ENCODE measurements at places on chromosomes 12 and 14. TPM values are rescaled to one million over a fixed set of nuclear protein-coding genes. Genes with fewer than 3 reads are reported as not detected.

The HOXC11 gene
- total RNA-seq: not detected

The CCDC88C gene
- 8.4 TPM for total RNA-seq

- no peaks in the 10 kb centered on the region for H3K27me3 ChIP-seq
- no peak overlapping the region for H3K4me3 ChIP-seq
- peak; percentile 24 for DNase-seq
- H3K4me1 ChIP-seq: no peaks in the 10 kb centered on the region
Measured at GRCh38 chr14:34098045-34098984, 147.4 kb upstream of the EGLN3 start.

DNA sequence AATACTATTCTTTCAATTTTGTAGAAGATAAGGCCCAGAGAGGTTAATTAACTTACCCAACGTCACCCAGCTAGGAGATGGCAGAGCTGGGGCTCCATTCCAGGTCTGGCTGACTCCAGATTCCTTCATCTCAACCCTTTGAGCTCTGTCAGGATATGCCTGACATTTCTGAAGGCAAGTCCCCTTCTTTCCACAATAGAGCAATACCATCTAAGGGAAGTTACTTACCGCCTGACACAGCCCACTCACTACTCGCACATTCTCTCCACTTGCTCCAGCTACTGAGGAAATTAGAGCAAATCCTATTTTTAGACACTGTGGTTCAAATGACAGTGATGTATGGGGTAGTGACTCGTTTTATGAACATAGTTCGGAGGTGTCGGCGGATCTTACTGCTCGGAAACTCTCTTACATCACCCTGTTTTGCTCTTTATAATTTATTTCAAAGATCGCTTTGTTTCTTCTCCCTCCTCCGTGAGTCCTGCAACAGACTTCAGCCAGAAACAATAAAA lies 2.0 kb upstream of the WSCD2 start:
- no peak overlapping the region for H3K27ac ChIP-seq
- DNase-seq: no peak
- no peak overlapping the region for H3K4me3 ChIP-seq
- no peaks in the 10 kb centered on the region for H3K4me1 ChIP-seq

- H3K27ac ChIP-seq: peak overlapping the region; percentile 9
- no peaks in the 10 kb centered on the region for H3K27me3 ChIP-seq
- H3K36me3 ChIP-seq: no peaks in the 10 kb centered on the region
- peaks cover 63% of the 10 kb centered on the region for H3K4me1 ChIP-seq
- no peak for DNase-seq
Measured at GRCh38 chr14:25001601-25002000, 48.3 kb downstream of the STXBP6 start.

- H3K27ac ChIP-seq: no peak overlapping the region
- H3K36me3 ChIP-seq: no peaks in the 10 kb centered on the region
- H3K4me3 ChIP-seq: no peak overlapping the region
- no peaks in the 10 kb centered on the region for H3K4me1 ChIP-seq
- no peak for DNase-seq
Measured at GRCh38 chr12:5348491-5348890, 83.4 kb upstream of the NTF3 start.

- no peaks in the 10 kb centered on the region for H3K36me3 ChIP-seq
- no peak for DNase-seq
- no peak overlapping the region for H3K27ac ChIP-seq
- H3K27me3 ChIP-seq: peaks cover 25% of the 10 kb centered on the region
- H3K4me1 ChIP-seq: no peaks in the 10 kb centered on the region
Measured at GRCh38 chr14:36556811-36557433, 25.5 kb downstream of the NKX2-8 start.

The ADCY6 gene
- 133 TPM for total RNA-seq

Data from heart right ventricle (tissue), 16 donors.